Myometrial cell (primary cell): ENCODE measurements at places on chromosomes 1 and 21. TPM values are rescaled to one million over a fixed set of nuclear protein-coding genes. Genes with fewer than 3 reads are reported as not detected.

ACTA1 gene
- not detected in 2 replicates for total RNA-seq

TBX15 gene
- total RNA-seq: not detected in 2 replicates

CLIC6 gene
- not detected in 2 replicates for total RNA-seq

PTGS2 gene
- 0.29 and 0.53 TPM in 2 replicates for total RNA-seq

OR14K1 gene
- total RNA-seq: not detected in 2 replicates

RAB7B gene
- 6.2 and 6.3 TPM in 2 replicates for total RNA-seq

RHCE gene
- total RNA-seq: 0.53 and 0.58 TPM in 2 replicates

ICOSLG gene
- not detected in 2 replicates for total RNA-seq

RIMS3 gene
- total RNA-seq: 0.29 TPM in 1 of 2 replicates, not detected in the other

KRTAP19-3 gene
- total RNA-seq: not detected in 2 replicates

TMEM82 gene
- not detected in 2 replicates for total RNA-seq

PGBD5 gene
- 0.86 TPM in 1 of 2 replicates, not detected in the other for total RNA-seq

CTPS1 gene
- 20.0 and 25.1 TPM in 2 replicates for total RNA-seq

PLOD1 gene
- total RNA-seq: 438 and 482 TPM in 2 replicates

TFF1 gene
- total RNA-seq: not detected in 2 replicates

PLA2G2D gene
- total RNA-seq: not detected in 2 replicates

FCMR gene
- total RNA-seq: 1.2 TPM in 1 of 2 replicates, not detected in the other

CD5L gene
- not detected in 2 replicates for total RNA-seq

KRTAP10-5 gene
- not detected in 2 replicates for total RNA-seq

NR1I3 gene
- not detected in 2 replicates for total RNA-seq

SLC45A1 gene
- 5.8 and 12.2 TPM in 2 replicates for total RNA-seq

ADAMTS4 gene
- 9.5 and 14.5 TPM in 2 replicates for total RNA-seq

CELA3B gene
- not detected in 2 replicates for total RNA-seq

S100B gene
- total RNA-seq: not detected in 2 replicates

MAD2L2 gene
- total RNA-seq: 125 and 130 TPM in 2 replicates
